ENCODE measurements at places on chromosomes 11 and 22.

- no peak for DNase-seq
These were observed 117.0 kb downstream of the FBXO7 start for GRCh38 chr22:32591620-32592019.

- peak; percentile 53 for DNase-seq
These were observed 22.1 kb upstream of the IGLL5 start for GRCh38 chr22:22865311-22866072.

- DNase-seq: no peak
These were observed 77.7 kb upstream of the SORL1 start for GRCh38 chr11:121374286-121374985.

GRCh38 chr11:105204636-105205035, 65.1 kb upstream of the CARD18 start:
- DNase-seq: no peak

- peak; percentile 2 for DNase-seq
These were observed 270.1 kb downstream of the BUD13 start for GRCh38 chr11:116502641-116503061.

DNA sequence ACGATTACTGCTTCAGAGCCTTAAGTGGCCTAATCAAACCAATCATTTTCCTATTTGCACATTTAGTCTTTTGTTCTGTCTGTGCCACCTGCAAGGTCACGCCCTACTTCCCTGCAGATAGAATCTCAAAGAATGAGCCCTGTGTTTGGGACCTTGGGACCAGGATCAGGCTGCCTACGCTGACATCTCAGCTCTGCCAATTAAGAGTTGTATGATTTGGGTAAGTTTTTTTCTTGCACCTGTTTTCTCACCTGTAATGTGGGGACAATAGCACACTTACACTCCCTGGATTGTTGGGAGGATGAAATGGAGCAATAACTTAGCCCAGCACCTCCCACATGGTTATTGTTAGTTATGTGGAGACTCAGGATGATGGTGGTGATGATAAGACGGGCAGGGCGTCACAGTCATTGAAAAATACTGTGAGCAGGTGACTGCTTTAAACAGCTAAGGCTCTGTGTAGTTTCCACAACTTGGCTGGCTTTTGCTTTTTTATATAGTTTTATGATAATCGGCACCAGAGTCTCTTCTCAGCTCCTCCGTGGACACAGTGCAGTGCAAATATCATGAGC, 155.0 kb downstream of the ADAMTS15 start:
- no peak for DNase-seq

GRCh38 chr11:94857337-94857736, 89.2 kb downstream of the AMOTL1 start:
- DNase-seq: no peak

- no peak for DNase-seq
These were observed 42.8 kb upstream of the BID start for GRCh38 chr22:17817079-17817478.

DNA sequence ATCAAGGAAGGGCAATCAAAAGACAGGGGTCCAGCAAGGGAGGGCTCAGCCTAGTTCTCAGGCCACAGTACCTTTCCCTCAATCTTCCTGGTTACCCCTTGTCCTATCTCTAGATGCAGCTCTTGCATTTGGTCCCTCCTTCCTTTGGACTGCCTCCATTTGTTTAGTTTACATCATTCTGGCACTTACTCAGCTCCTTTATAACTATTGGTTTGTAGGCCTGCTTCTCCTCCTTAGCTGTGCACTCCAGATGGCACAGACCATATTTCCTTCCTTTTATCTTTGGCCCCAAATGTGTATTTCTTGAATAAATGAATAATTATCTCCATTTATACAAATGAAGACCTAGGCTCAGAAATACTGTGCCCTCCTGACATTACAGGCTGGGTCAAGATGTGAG, 92.3 kb upstream of the AMOTL1 start:
- no peak for DNase-seq

GRCh38 chr11:32052215-32052614, 38.7 kb upstream of the RCN1 start:
- DNase-seq: peak; percentile 35

DNA sequence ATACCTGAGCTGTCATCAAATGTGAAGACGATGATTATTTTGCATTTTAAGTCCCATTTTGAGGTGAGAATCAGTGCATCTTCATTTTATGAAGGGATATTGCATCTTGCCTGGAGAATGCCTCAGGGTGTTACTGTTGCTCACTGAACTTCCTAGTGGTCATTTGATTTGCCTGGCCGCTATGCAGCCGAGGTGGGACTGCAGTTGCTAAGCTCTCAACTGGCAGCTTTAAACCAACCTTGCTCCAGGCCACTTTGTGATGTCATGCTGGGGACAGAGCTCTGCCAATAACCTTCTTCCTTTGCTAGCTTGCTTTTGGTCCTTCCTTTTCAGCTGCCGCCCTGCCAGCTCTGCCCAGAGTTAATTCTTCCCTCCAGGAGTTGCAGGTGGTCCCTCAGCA, 409.4 kb upstream of the B3GAT1 start:
- DNase-seq: no peak

Measured in natural killer cell (primary cell).